ENCODE measurements at places on chromosomes 6 and 20. TPM values are rescaled to one million over a fixed set of nuclear protein-coding genes. Genes with fewer than 3 reads are reported as not detected.

DNA sequence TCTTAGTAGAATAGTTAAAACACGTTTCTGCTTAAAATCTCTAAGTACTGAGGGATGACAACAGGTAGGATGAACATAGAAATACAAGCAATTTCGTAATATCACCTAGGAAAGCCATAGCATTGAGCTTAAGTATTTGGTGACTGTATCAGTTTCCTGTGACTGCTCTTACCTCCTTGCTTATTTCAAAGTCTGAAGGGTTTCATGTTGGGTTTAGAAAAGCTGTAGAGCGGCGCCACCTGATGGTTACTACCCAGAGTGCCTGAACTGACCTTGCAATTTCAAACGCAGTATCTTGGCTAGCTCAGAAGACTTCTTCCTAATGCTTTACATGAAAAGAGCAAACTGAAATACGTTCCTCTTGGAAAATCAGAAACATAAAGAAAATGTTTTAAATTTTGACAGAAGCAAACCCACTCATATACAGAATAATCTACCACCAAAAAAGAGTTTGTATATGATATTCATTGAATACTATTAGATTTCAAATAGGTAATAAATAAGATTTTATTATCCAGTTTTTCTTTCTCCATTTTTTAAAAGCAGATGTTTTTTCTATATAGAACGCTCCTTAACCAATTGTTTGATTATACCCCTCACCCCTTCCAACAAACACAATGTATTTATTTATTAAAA lies 82.3 kb upstream of the RIPOR2 start:
- H3K27ac ChIP-seq: no peak overlapping the region
- no peaks in the 10 kb centered on the region for H3K36me3 ChIP-seq
- peaks cover 38% of the 10 kb centered on the region for H3K4me1 ChIP-seq
- DNase-seq: no peak
- no peaks in the 10 kb centered on the region for H3K27me3 ChIP-seq

MUC22 gene
- not detected for total RNA-seq

FRMD1 gene
- total RNA-seq: 0.34 TPM

CCN6 gene
- not detected for total RNA-seq

SDC4 gene
- 31.5 TPM for total RNA-seq

GRCh38 chr20:51434580-51435247 lies 107.8 kb downstream of the NFATC2 start:
- H3K36me3 ChIP-seq: no peaks in the 10 kb centered on the region
- DNase-seq: no peak
- H3K27ac ChIP-seq: peak overlapping the region; percentile 18
- H3K4me3 ChIP-seq: no peak overlapping the region
- H3K27me3 ChIP-seq: no peaks in the 10 kb centered on the region

DNA sequence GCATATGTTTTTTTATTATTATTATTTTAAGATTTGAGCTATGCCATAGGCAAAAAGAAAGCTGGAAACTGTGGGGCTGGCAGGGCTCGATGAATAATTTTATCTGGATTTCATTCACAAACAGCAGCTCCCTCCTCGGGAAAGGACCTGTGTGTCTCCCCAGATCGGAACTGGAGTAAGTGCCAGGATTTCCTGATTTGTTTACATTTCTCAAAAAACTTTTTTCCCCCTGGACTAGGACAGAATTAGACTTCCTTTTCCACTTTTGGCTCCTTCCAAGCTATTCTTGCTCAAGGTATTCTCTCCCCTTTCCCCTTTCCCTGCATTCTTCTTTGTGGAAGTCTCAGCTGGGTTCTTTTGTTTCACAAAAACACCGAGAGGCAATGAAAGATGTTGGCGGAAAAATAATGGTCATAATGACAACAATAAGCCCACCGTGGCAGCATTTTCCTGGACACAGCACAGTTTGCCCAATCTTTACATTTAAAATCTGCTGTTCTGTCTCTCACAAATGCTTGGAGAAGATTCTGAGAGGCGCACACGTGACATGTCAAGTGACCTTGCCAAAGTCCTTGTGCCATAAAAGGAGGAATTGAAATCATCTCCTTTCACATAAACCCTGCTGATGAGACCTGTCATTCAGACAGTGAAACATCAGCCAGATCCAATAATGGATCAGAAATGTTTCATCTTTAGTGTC lies 85.8 kb upstream of the PREP start:
- no peak overlapping the region for H3K4me3 ChIP-seq
- H3K36me3 ChIP-seq: no peaks in the 10 kb centered on the region
- H3K27ac ChIP-seq: no peak overlapping the region
- DNase-seq: no peak
- peaks cover 26% of the 10 kb centered on the region for H3K4me1 ChIP-seq
- H3K27me3 ChIP-seq: no peaks in the 10 kb centered on the region

GRCh38 chr6:90846824-90847223 lies 260.0 kb upstream of the MAP3K7 start:
- peaks cover 16% of the 10 kb centered on the region for H3K27me3 ChIP-seq
- no peak for DNase-seq
- no peak overlapping the region for H3K27ac ChIP-seq
- H3K4me1 ChIP-seq: no peaks in the 10 kb centered on the region

- H3K4me3 ChIP-seq: no peak overlapping the region
- H3K27ac ChIP-seq: no peak overlapping the region
- no peaks in the 10 kb centered on the region for H3K36me3 ChIP-seq
- no peak for DNase-seq
- H3K27me3 ChIP-seq: no peaks in the 10 kb centered on the region
These were observed 65.7 kb upstream of the BACH2 start for GRCh38 chr6:90362318-90362717.

GRCh38 chr6:158408552-158409130 lies 96.4 kb downstream of the TULP4 start:
- peaks cover 38% of the 10 kb centered on the region for H3K4me1 ChIP-seq
- peaks cover 14% of the 10 kb centered on the region for H3K36me3 ChIP-seq
- H3K27me3 ChIP-seq: no peaks in the 10 kb centered on the region
- no peak overlapping the region for H3K4me3 ChIP-seq
- H3K27ac ChIP-seq: no peak overlapping the region
- DNase-seq: no peak
